ENCODE measurements at places on chromosomes 4 and X.
A peak's percentile ranks its signal among the peaks of the same experiment; 100 is the strongest.

DNA sequence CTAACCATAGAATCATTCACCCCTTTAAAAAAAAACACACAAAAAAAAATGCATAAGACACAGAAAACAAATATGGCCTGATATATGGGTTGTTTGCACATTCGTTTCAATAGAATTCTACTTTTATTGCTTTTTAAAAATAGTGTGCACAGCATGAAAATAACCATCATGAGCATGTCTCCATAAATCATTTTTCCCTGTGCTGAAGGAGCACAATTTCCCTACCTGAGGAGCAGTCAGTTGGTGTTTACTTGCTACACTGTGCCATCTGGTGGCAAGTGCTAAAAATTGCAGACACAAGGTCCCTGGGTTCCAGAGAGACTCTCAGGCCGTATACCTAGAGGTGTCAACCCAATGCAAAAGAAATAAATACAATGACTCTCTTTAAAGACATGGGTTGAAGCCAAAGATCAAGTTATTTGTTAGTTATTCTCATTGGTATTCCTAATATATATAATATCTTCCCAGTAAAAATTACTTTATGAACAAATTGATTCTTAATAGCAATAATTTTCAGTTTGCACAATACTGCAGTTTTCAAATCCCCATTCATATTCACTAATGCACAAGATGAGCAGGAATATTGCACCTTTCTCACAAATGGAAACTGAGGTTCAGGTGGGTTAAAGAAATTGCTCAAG is 551.4 kb downstream of the IQCM start:
- peak; percentile 58 for DNase-seq

DNA sequence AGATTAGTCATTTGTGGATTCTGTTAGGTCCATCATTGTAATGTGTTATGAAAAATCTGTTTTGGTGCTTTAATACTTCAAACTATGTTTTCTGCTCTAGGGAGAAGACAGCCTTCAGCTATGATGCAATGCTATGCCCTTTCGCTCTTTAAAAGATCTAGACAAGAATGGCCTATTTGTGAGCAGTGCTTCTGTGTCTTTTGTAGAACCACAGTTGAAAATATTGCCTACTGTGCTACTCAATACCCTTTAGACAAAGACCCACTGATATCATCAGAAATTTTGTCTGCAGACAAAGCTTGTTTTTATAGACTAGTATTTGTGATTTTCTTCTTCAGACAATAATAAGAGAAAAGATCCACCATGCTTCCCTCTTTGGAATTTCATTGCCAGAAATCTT is 44.6 kb upstream of the SLITRK2 start:
- no peak for DNase-seq

- no peak for DNase-seq
Measured at GRCh38 chr4:40305328-40306170, 29.6 kb upstream of the CHRNA9 start.

DNA sequence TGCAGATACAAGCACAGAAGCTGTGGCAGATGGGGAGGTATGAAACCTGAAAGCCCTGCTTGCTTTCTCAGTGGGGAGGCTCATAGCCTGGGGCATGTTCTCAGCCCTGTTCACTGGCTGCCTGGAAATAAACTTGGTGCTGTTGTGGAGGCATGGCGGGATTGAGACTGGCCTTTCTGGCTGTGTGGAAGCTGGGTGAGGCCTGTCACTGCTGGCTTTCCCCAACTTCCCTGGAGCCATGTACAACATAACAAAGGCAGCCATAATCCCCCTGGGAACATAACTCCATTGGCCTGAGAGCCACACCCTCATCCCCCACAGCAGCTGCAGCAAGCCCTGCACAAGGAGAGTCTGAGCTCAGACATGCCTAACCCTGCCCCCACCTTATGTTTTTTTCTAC is 237.7 kb upstream of the TLL1 start:
- no peak for DNase-seq

DNA sequence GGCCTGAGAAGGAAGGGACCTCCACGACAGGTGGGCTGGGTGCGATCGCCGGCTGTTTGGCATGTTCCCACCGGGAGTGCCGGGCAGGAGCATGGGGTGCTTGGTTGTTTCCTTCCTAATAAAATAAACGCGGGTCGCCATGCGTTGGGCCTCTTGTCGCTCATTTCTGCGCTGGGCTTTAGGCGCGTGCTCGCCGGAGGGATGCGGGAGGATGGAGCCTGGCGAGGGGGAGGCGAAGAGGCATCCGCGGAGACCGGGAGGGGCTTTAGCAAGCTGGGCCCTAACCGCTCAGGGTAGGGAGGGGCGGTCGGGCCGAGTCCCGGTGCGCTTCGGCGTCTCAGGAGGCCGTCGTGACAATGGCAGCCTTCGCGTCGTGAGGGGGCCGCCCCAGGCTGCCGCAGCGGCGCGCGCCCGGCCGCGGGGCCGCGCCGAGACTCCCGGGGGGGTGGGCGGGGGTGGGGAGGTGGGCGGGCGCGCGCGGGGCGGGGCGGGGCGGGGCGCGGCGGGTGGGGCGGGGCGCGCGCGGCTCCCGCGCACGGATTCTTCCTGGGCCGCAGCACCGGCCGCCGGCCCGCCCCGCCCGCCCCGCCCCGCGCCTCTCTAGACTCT is 476 bp upstream of the GDI1 start:
- DNase-seq, result peak; percentile 42

DNA sequence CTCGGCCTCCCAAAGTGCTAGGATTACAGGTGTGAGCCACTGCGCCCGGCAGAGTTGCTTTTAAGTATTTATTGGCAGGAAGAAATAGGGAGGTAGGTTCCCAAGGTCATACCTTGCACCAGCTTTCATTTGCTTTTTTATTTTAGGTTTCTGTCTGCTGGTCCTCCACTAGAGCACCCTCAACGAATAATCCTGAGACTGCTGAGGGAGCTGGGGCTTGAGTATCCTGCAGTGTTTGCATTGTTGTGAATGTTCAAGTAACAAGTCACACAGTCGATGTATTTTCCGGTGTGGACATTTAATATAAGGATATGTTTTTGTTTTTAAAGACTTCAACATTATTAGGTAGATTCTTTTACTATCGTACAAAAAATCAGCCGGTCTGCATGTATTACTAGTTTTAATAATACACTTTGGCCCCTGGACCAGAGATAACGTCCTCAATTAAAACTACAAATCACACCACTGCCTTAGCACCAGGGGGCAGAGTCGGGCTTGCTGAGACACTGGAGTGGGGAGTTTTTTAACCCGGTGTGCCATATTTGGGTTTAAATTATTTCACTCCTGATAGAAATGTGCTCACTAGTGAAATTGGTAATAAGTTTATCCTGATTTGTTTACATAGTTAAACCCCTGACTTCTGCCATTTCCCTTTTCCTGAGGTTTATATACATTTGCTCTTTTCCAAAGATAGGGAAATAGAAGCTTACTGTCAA is 11.6 kb downstream of the SMIM20 start:
- DNase-seq, result peak; percentile 62

GRCh38 chr4:176238826-176239225 is 30.2 kb downstream of the ASB5 start:
- no peak for DNase-seq

DNA sequence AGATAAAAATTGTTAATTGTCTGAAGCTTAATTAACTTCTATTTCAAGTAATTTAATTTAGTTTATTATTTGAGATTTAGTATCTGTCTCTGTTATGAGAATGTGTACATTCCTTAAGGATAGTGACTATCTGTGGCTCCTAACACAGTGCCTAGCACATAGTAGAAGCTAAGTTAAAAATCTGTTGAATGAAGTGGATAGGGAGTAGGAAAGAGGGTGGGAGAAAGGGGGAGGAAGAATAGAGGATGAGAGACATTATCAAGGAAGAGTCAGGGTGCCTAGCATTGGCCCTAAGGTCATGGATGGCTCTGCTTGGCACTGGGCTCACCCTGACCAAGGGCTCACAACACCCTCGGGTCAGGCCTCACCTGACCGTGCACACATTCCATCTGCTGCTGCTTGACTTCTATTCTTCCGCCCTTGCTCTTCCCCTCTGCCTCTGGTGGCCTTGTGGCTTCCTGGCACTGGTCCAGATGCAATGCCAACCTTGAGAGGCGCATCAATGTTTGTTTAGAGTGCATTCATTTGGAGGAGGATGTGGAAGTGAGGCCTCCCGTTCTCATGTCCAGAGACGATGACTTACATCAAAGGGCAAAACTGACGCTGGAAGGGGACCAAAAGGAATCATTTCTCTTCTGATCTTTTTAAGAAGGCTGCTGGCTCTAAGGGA is 42.3 kb downstream of the TRIM2 start:
- no peak for DNase-seq

- DNase-seq, result no peak
Measured at GRCh38 chrX:35625714-35626113, 172.4 kb upstream of the MAGEB16 start.

DNA sequence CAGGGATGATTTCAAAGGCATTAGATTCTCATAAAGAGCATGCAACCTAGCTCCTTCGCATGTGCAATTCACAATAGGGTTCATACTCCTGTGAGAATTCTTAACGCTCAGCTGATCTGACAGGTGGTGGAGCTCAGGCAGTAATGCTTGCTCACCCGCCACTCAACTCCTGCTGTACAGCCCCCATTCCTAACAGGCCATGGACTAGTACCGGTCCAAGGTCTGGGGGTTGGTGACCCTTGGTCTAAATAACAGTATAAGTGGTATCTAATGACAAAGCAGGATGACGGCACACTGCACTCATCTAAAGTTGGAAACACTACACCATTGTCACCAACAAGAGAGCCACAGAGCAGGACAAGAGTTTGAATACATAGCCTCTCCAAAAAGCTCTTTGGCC is 28.5 kb downstream of the ADGRA3 start:
- DNase-seq, result no peak

- DNase-seq, result no peak
Measured at GRCh38 chr4:83178029-83178428, 63.5 kb upstream of the PLAC8 start.
